ENCODE measurements at places on chromosomes 16 and 17. TPM values are rescaled to one million over a fixed set of nuclear protein-coding genes. Genes with fewer than 3 reads are reported as not detected.

The DNAJA2 gene
- 68.6 TPM for polyA plus RNA-seq

The RNF157 gene
- 7.0 TPM for polyA plus RNA-seq

The TSPOAP1 gene
- 59.8 TPM for polyA plus RNA-seq

The SLC2A4 gene
- polyA plus RNA-seq = 1.2 TPM

The TVP23A gene
- polyA plus RNA-seq = 6.9 TPM

The CD300E gene
- polyA plus RNA-seq = 0.49 TPM

The BCO1 gene
- 0.58 TPM for polyA plus RNA-seq

The PRR35 gene
- polyA plus RNA-seq = not detected

DNA sequence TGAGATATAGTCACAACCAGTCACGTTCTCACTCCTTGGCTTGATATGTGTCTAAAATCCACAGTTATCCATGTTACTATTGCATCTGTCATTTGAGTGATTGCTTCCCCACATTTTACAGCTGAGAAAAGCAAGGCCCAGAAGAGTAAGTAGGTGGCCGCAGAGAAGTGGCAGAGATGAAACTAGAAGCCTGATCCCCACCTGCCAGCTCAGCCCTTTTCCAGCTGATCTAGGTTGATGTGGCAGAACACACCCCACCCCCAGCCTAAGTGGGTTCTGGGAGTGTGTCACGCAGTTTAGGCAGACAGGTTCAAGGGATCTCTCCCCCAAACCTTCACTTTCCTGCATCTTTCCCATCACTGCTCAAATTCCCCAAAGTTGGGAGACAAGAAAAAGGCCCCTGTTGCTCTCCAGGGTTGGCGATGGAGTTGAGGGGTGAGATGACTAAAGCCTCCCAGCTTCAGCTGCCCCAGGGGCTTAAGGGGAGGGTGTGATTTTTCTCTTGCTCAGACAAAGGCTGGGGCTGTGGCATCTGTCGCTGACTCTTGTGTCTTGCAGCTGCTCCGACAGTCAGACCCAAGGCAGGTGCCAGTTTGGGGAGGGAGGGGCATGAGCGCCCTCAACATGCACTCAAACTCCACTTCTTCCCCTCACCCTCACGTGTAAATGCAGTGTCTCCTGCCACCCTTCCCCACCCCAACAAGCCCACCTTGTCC lies 48.9 kb upstream of the LHX1 start:
- DNase-seq = no peak

DNA sequence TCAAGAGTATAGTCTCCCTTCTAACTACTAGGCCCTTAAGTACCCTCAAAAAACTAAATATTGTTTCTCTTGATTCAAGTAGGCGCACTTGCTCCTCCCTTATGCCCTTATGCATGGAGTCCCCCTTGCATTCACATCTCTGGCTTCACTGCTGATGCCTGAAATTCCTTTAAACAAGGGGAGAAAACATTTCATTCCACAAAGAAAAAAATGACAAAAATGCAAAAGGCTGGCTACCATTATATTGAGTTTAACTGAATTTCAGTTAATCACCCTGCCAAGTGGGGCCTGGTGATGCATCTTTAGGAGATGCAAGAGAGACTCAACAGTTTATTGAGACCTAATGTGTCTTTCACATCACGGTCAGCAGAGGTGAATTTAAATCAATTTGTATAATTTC lies 35.6 kb downstream of the CRLF3 start:
- DNase-seq = no peak

DNA sequence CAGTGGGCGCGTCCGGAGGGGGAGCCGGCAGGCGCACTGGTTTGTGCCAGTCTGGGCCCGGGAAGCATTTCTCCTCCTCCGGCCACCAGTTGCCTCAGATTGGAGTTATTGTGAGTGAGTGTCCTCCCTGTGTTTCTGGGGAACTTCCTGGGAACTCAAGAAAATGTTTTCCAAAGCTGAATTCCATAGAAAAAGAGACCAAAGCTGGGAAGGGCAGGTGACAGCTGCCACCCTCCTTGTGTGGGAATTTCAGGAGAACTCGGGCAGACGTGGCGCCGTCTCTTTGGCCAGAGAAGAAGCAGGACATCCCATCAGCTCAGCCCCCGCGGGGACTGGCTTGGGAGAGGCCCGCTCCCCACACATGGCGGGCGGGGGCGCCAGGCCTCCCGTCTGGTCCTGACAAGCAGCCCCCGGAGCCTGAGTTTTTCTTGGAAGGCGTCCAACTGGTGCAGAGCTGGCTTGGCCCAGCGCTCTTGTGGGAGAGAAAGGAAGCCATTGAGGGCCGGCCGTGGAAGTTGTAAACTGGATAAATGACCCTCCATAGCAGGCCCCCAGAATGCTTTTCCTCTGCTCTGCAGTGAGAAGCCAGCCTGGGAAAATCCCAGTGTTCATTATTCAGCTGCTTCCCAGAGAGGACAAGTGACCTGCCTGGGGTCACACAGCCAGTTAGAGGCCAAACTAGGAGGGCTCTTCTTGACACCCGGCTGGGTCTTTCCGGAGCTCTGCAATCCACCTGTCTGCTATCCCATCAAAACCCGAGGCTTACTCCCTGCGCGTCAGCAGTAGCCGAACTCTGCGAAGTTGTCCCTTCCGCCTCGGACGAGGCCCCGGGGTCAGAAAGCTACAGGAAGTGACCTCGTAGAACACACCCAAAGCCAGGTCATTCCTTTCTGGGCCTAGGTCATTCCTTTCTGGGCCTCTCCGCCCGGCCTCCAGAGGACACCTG lies 39.2 kb upstream of the GSE1 start:
- peak; percentile 75 for DNase-seq

DNA sequence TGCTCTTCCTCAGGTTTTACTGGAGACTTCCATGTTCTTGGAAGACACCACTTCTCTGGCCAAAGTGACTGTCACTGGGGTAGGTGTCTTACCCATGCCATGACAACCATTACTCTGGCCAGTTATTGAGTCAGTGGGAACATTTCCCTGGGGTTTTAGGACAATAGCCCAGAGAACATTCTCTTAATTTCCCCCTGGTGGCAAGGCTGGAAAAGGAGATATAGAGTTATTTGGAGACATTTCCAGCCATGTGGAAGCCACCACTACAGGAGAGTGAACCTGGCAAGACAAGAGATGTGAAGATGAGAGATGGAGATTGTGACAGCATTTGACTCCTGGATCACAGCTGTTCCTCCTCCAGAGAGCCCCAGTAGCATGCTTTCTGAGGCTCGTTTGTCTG lies 106.2 kb downstream of the CDK5R1 start:
- DNase-seq = no peak

- no peak for DNase-seq
These were observed 393 bp upstream of the PSMB10 start for GRCh38 chr16:67936880-67937605.

DNA sequence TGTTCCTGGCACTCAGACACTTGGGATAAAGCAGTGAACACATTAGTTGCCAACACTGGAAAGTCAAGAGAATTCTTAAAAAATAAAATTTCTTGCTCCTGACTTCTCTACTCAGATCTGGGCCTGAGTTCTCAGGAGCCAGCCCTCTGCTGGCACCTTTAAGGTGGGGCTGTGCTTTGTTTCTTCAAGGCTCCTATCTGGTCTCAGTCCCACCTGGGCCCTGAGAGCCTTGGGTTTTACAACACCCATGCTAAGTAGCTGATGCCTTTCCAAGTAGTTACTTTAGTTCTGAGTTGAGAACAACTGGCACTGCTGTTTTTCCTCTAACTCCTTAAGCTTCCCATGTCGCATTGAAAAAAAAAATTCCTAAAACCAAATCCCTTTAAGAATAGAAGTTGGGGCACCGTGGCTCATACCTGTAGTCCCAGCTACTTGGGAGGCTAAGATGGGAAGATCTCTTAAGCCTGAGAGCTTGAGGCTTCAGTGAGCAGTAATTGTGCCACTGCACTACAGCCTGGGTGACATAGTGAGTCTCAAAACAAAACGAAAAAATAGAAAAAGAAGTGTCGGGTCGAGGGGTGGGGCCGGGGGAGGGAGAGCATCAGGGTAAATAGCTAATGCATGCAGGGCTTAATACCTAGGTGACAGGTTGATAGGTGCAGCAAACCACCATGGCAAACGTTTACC lies 16.6 kb downstream of the CHAD start:
- DNase-seq = no peak

- DNase-seq = no peak
These were observed 100.1 kb downstream of the IRF8 start for GRCh38 chr16:85998868-85999729.

- peak; percentile 94 for DNase-seq
These were observed 311 bp upstream of the KDM8 start for GRCh38 chr16:27202923-27203506.

- no peak for DNase-seq
These were observed 26.7 kb upstream of the ADORA2B start for GRCh38 chr17:15918261-15918660.

DNA sequence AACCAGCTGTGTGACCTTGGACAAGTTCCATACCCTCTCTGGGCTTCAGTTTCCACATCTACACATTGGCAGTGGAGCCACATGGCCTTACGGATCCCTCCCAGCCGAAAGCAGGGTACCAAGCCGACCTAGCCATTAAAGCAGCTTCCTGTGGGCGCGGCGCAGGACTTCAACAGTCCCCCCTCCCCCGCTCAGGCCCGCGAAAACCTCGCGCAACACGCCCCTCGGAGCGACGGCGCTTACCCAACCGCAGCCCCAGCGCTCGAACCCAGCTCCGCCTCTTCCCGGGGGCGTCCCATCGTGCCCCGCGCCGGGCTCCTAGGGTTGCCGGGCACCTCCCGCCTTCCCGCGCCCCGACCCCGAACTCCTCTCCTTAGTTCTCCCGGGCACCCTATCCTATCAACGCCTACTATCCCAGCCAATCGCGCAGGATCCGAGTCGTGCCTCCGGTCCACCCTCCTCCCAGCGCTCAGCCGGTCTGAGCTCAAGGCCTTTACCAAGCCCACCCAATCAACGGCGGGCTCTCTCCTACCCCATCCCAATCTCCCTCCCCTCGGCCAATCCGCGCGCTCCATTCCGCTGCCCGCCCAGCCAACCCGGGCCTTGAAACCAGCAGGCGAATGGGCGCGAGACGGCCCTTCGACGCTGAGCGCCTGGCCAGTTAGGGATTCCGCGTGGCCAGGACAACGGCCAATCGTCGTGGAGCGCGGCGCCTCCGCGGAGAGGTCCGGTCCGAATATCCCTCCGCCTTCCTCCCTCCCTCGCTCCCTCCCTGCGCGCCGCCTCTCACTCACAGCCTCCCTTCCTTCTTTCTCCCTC lies at the start of gene KPNB1:
KPNB1 (plus strand) TSS at position 767 of the 819 bp plus-strand sequence. CDS start 326 bp downstream, outside the sequence.
- peak; percentile 100 for DNase-seq

DNA sequence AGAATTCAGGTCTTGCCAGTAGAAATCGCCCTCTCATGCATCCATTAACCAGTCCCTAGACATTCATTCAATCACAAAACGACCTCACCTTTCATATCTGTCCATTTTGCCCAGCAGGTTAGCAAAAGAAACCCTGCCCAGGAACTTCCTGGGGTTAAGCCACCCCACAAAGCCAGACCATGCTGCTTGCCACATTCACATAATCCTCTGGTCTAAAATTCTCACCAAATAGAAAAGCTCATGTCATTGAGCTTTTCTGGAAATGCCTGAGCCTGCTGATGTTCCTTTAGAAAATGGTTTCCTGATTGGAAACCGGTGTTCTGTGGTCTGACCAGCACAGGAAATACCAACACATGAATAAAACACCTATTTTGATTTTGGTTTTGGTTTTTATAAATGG lies 21.6 kb upstream of the DYNLRB2 start:
- DNase-seq = no peak
